ENCODE measurements at places on chromosomes 6 and 20.

GRCh38 chr20:19207541-19207940, 4.9 kb upstream of the SLC24A3 start:
- DNase-seq = no peak

GRCh38 chr6:81450180-81450579, 302.3 kb downstream of the TENT5A start:
- no peak for DNase-seq

GRCh38 chr20:45066372-45066771, 34.6 kb downstream of the KCNS1 start:
- no peak for DNase-seq

GRCh38 chr6:106448000-106448426, 87.5 kb downstream of the CRYBG1 start:
- DNase-seq = no peak

DNA sequence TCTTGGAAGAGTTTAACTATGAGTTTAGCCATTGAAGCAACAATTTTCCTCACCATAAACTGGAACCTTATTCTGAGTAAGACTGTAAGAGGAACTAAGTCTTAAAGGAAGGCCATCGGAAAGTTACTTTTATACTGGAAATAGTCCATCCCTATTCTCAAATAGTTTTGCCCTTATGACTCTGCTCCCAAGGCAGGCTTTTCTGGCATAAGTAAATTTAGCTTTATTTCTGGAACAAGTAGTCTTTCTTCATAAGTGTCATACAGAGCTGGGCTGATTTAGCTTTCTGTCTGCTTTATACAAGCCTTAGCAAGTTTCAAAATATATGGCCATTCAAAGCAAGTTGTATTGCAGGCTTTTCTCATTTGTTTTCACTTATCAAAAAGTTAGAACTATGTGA, 328.1 kb downstream of the HACE1 start:
- DNase-seq = no peak

DNA sequence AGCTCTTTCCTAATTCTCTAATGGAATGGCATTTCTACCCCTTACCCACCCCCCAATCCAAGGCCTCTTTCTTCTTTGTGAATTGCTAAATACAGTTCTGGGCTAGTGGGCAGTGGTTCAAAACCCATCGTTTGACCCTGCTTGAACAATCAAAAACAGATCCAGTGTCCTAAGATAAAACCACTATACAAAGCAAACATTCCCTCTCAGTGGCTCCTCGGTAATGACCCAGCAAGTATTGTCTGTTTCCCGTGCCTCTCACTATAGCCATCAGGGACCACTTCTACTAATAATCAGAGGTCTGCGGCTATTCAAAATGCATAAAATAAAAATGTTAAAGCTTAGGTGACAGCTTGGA, 143.5 kb upstream of the AKAP12 start:
- DNase-seq = no peak

DNA sequence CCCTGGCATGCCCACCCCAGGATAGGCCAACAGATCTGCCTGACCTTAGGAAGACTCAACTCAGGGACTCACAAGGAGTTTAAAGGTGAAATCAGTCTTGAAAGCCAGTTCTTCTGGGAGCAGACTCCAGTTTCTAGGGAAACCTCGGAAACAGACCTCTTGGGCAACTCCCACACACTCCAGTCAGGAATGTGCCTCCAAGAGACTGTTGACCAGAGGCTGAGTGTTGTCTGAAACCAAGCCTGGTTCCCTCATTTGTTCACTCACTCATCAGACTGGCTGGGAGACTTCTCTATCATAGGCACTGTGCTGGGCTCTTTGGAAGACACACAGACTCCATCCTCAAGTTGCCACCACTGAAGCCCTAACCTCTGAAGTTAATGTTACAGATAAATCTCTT, 1.8 kb downstream of the TREM1 start:
- DNase-seq = no peak

DNA sequence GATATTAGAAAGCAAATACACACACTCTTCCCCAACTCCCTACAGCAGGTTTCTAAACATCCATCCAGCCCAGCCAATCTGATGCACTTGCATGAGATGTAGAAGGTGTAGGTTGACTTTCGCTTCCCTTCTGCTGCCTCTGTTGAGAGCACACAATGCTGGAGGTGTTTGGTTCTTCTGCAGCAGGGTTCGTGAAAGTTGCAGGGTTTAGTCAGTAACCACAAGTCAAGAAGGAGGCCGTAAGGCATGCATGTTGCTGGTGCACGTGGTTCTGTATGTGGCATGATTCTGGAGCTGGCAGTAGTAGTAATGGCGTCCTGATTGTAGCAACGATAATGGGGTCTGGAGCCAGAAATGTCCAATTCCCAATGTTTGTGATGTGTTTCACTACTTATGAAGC, 53.0 kb downstream of the DEK start:
- DNase-seq = no peak

- DNase-seq = no peak
Measured at GRCh38 chr20:6029538-6029937, 24.3 kb downstream of the LRRN4 start.

DNA sequence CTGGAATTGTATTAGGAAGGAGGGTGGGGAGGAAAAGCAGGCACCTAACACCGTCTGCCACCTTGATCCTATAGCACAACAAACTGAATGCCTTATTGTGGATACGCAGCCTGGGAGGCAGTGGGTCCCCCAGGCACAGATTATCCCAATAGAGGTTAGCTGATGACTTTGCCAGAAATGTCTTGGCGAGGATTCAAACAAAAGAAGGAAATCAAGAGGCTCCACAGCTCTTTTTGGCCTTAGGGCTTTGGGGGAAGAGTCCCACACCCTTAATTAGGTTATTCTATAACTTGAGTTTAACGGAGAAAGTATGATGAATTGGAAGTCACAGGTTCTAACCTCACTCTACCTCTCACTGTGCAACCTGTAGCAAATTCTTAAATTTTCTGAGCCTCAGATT, 102.0 kb downstream of the MRPL14 start:
- DNase-seq = no peak

Data from substantia nigra (tissue), 51 donors.